CD8-positive, alpha-beta memory T cell (primary cell): ENCODE measurements at places on chromosomes 7 and 10.

DNA sequence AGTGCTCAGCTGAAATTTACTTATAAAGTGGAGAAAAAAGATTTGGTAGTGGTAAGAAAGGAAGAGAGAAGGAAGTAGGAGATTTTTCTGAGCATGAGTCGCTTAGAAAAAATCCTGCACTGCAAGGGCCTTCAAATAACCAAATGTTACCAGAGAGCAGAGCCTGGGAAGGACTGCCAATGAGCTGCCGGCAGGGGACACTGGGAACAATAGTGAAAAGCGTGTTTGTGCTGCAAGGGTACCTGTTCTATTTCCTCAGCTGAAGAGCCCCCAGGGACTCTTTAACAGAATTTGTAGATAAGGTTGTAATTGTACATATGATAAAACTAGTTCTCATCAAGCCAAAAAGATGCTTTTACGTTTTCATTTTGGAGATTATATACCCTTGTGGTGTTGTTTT lies 696.3 kb upstream of the C7orf33 start:
- no peak for DNase-seq

GRCh38 chr7:158950914-158951635 lies 94.7 kb downstream of the DYNC2I1 start:
- no peak for DNase-seq

DNA sequence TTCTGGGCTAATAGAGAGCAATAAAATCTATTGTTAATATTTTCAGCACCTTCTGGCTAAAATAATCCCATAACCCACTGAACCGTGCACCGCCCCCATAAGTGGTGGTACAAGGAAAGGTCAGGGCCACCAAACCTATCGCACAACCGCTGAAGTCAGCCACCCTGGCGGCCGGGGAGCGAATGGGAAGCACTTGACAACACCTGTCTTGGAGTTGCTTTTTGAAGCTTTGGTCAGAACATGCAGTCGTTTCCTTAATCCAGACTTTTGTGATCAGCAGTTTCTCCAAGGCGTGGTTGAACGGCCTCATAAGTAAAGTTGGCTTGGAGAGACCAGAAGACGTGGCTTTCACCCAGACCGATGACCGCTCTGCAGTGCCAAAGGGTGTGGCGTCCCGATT lies 97.4 kb downstream of the DNAJB6 start:
- no peak for DNase-seq

GRCh38 chr10:28381466-28381865 lies 78.6 kb upstream of the MPP7 start:
- DNase-seq = no peak

DNA sequence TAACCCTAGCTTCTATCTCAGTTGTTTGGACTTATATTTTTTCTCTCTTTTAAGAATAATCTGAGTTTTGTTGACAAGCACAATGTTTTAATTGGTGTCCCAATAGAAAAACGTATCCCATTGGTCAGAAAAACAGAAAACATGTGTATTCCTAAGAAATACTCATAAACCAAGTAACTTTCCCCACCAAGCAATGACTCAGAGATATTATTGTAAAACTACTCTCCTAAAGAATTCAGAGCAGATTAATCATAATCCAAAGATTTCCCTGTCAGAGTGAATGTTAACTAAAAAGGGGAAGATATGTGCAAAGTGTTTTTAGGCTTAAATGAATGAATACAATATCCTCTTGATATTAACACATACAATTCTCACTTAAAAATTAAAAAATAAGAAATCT lies 29.4 kb upstream of the MBL2 start:
- DNase-seq = no peak

DNA sequence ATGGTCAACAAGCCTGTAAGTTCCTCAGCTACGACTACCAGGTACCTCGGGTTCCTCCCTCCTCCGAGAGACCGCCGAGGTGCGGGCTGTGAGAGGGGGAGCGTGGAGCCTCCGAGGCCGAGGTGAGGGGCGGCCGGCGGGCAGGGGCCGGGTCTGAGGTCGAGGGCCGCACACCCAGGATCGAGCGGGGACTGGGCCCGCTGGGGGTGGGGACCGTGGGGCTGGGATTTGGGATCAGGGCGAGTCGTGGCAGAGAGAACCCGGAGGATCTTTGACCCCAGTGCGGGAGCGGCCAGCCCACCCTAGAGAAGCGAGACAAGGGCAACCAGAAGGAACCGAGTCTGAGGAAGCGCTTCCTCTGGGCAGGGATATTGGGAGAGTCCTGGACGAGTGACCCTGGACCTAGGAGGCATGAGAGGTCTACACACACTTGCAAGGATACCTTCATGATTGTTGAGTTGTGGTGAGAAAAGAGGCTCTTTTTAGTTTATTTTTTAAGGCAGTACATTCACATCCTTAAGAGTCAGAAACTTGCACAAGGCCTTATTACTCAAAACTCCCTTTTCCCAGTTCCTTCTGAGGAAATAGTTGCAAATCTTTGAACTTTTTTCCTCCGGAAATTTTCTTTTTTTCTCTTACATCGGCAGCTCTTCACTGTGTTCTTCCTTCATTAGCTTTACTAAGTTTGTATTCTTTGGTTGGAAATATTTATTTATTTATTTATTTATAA lies 395 bp downstream of the ZNF487 start:
- DNase-seq = no peak

DNA sequence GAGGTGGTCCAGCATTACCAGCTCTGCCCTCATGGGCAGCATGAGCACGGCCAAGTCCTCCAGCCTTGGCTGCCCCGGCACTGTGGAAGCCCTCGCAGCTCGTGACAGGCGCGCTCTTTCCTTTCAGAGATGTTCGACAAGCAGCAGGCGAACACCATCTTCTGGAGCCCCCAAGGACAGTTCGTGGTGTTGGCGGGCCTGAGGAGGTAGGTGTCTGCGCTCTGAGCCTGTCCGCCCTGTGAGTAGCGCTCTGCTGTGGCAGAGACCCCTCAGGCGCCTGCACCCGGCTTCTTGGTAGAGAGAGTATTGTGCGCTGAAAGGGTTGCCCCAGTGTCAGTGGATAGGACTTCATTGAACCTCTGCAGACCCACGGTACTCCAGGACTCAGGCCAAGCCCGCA lies 19.8 kb downstream of the EIF3B start:
- DNase-seq = no peak

DNA sequence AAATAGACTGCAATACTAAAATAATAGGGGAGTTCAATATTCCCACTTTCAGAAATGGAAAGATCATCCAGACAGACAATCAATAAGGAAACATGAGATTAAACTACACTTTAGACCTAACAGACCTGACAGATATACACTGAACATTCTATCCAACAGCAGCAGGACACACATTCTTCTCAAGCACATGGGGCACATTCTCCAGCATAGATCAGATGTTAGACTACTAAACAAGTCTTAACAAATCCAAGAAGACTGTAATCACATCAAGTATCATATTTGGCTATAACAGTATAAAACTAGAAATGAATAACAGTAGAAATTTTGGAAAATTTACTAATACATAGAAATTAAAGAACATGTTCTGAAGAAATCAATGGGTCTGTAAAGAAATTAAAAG lies 458.9 kb upstream of the ANKRD30A start:
- no peak for DNase-seq

DNA sequence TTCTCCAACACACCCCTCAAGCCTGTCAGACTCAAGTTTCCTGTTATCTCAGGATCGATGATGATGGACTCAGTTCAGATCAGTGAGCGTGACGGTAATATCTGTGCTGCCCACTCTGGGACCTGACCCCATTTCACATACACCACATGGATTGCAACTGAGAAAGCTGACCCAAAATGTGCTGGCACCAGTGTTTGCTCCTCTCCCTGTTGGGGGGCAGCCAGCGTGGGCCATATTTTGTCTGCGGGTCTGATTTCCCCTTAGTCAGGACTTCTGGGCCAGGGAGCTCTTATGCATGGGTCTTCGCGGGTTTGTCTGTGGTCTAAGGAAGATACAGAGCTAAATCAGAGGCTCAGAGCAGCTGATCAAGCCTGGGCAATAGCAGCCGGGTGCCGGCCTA lies 42.6 kb upstream of the TRIM8 start:
- no peak for DNase-seq

GRCh38 chr10:51658000-51658399 lies 41.4 kb downstream of the CSTF2T start:
- no peak for DNase-seq

DNA sequence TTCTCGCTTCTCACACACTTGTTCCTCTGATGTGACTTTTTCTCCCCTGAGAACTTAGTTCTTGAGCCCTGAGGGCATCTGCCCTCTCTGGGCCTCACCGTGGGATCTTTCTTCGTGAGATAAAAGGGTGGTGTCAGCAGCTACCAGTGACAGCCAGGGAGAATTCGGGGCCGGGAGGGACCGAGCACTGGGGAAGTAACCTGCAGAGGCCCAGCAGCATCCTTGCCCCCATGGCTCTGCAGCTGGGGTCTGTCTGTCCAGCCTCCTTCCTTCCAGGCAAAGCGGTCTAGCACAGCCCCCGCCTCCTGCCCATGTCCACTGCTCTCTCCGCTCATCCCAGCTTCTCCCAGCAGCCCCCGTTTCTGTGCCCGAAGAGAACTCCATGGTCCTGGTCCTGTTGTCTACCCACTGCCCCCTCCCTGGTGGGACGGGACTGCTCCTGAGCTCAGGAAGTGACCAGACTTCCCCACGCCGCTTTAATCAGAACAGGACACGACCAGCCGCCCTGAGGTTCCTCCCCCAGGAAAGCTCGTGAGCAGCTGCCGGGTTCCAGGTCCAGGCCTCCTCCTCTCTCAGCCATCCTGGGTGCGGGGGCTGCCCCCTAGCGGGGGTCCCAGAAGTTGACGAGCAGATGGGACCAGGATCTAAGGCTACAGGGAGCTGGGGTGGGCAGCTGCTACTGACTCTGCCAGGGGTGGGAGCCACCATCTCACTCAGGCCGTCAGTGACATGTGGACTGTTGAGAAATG lies 187.5 kb downstream of the WDR37 start:
- DNase-seq = no peak

DNA sequence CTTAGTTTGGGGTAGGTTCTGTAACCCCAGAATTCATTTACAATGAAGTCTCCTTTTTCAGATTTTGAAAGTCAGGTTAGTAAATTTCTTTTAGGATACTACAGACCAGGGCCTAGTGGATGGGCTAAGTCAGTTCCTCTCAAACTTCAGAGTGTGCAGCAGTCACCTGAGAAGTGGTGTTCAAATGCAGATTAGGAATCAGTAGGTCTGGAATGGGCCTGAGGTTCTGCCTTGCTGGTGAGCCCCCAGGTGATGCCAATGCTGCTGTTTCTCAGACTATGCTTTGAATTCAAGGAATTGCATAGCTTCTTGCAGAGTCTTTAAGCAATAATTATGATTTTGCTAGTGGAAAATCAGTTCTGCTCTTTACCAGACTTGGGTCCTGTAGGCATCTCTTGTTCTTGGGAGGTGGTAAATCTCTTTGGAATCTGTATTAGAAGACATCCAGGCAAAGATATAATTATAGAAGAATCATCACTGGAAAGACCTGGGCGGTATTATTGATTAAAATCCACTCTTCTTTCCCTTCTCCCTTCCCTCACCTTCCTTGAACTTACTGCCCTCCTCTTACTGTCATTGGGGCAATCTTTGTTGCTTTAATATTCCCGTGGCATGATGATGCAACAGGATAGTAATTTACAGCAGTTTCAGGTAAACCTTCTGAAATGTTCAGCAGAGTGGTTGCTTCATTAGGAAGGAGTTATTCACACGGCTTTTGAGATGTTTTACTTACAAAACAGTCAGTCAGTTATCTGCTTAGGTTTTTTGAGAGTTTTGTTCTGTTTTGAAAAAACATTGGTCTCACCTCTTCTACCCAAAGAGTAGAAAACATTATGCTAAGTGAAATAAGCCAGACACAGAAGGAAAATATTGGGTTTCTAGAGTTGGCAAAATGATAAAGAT lies 87.2 kb downstream of the NRF1 start:
- DNase-seq = no peak

DNA sequence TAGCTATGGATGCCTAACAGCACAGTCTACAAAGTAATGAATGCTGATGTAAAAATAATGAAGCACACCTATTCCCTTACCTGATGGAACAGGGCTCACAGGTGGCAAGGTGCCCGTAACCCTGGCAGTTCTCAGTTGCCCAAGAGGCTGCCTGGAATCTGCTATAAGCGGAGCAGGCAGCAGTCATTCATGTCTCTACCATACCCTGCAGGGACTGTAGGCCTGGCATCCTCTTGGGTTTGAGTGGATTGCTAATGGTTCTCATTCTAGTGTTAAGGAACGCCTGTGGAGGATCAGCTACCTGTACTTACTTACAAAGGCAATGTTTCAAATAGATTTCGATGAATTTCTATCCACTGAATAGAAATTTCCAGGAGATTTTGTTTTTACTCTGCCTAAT lies 38.4 kb downstream of the BAIAP2L1 start:
- no peak for DNase-seq

DNA sequence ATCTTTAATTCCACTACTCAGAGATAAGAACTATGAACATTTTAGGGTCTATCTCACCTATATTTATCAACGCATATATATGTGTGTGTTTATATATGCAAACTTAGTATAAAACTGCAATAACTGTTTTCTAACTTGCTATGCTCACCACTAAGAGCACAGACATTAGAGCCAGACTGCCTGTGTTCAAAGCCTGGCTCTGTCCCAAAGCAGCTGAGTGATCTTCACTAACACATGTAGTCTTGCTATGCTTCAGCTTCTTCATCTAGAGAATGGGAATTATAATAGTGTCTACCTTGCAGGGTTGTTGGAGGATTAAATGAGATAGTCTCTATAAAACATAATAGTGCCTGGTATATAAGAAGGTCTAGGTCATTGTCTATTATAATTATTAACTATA lies 165.5 kb downstream of the MAGI2 start:
- no peak for DNase-seq

GRCh38 chr7:100867776-100868485 lies 744 bp downstream of the TRIP6 start:
- no peak for DNase-seq

DNA sequence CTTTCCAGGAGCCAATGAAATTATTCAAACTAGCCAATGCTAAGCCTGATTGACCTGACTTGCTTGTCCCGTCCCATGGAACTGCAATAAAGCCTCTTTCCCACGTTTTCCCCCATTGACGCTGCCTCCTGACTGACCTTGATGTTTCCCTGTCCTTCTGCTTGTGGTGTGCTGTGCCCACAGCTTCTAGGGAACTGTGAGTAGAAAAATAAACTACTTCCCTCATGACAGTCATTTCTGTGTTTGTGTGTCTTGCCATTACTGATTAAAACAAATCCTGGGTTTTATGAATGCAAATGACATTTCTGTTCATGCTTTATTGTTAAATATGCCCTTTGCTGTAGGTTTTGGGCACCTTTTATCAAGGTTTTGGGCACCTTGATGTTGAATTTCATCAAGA lies 91.3 kb upstream of the ABI1 start:
- no peak for DNase-seq

- no peak for DNase-seq
Observed at GRCh38 chr7:157547102-157547501, 210.3 kb downstream of the DNAJB6 start.

- DNase-seq = no peak
Observed at GRCh38 chr7:116334555-116334954, 124.2 kb downstream of the TES start.

- DNase-seq = no peak
Observed at GRCh38 chr7:43630482-43630881, 47.6 kb downstream of the STK17A start.
